ENCODE measurements at places on chromosomes 6 and 20.

- DNase-seq, result no peak
Observed at GRCh38 chr20:12395353-12395752, 477.7 kb downstream of the BTBD3 start.

- no peak for DNase-seq
Observed at GRCh38 chr6:3687847-3688246, 63.7 kb downstream of the PXDC1 start.

DNA sequence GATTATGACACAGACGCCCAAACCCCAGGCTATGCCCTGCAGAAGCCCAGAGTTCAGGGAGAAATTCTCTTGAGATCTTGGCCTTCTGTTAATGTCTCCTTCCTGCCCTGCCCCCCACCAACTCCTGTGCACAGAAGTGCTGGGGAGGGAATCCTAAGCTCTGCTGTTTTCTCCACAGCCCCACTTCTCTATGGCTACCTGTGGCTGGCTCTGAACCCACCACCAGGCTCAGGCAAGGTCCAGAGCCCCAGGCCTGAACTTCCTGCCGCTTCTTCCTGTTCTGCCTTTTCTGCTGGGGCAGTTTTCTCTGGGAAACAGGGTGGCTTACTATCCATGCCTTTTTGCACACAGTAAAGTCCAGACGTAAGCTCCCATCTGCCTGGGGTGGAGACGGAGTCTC lies 77.5 kb upstream of the NNAT start:
- no peak for DNase-seq

DNA sequence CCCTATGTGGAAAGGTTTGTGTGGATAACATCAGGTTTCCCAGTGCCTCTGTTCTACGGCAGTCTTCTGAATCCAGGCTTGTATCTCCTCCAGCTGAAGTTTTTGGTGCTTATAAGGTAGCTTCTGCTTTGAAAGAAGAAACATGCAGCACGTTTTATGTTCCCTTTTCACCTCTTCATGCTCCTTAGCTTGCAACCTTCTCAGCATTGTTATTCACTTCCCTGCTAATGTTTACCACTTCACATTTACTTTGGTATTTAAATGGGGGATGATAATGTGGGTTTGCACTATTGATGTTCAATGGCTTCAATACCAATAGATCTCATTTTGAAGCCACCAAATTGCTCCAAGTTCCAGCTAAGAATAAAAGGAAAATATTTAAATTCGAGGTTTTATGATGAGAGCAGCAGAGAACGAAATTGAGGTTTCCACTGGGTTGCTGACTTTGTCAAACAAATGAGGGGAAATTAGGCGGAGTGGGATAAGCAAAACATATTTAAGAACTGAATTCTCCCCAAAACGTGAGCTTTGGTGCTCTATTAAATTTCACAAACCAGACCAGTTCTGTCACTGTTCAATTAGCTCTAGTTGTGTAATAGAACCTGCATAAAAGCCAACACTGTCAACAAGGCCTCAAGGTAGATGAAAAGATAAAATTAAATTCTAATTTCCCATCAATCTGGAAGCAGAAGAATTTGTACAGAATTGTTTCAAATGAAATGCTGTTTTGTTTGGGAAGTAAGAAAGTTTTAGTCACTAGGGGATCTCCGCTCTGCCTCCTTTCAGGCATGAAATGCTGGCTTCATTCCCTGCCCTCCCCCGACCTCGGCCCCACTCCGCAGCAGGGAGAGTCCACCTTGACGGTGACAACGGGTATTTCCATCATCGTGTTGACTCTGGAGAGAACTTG lies 1.4 kb downstream of the IL22RA2 start:
- DNase-seq, result no peak

- no peak for DNase-seq
Observed at GRCh38 chr6:7463785-7464184, 74.2 kb downstream of the RIOK1 start.

GRCh38 chr6:75210885-75211739 lies 5.3 kb upstream of the COL12A1 start:
- DNase-seq, result no peak

DNA sequence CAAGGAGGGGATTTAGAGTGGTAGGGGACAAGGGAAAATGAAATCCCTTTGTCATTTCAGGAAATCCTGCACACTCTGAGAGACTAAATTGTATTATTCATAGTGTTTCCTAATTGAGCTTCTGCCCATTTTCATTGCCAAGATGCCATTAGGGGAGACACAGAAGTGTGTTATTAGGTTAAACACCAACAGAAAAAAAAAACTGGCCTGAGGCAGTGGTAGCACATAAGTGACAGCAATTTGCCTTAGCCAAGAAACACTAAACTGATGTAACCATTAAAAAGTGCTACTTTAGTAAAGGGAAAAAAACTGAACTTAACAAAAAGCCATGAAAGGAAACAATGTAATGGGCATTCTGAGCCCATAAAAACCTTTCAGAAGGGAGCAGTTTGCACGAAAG lies 270.5 kb upstream of the PLN start:
- DNase-seq, result no peak

DNA sequence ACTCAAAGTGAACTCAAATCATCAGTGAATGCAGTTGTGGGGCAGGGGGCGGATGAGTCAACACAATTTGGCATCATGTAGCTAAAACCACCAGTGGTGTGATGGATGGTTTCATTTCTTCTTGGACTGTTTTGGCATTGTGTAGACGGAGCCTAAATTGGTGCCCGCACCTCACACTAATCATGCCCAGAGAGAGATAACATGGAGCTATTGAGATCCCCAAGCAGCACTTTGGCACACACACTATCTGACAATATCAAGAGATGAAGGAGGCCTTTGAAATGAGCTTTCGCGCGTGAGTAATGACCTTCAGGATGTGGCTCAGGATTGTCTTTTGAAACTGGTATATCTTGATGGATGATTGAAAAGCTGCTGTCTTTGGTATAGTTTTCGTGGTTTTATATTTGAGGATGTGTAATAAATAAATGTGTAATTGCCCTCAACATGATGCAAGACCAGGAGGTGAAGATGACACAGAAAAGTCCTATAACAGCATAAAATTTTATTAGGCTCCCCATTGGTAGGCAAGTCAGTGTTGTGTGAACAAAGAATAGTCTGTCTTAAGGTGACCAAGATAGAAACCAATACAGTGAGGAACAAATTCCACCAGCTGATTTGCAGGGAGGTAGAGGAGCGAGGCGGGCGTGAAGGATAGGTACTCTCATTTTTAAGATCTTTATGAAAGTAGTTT lies 174.2 kb downstream of the TSHZ2 start:
- DNase-seq, result no peak

All from NCI-H226 (cell line).